Lung microvascular endothelial cell (primary cell): ENCODE measurements at places on chromosomes 6 and 20. TPM values are rescaled to one million over a fixed set of nuclear protein-coding genes. Genes with fewer than 3 reads are reported as not detected.

DNA sequence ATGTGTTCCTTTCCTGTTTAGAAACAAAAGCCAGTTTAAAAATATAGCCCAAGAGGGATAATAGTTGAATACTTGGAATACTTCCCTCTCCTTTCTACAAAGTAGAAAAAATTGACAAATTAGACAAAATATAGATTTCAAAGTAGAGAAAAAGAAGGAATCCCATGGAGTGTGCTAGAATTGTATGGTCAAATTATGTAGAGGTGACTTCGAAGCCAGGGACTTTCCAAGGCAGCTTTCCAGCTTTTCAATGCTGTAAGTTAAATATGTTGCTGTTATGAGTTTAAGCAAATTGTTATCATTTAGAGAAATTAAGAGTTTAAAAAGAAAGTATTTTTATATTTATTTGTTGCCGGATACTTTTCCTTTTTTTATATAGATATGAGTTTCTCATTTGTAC lies 415.5 kb upstream of the OPRM1 start:
- no peak for DNase-seq

DNA sequence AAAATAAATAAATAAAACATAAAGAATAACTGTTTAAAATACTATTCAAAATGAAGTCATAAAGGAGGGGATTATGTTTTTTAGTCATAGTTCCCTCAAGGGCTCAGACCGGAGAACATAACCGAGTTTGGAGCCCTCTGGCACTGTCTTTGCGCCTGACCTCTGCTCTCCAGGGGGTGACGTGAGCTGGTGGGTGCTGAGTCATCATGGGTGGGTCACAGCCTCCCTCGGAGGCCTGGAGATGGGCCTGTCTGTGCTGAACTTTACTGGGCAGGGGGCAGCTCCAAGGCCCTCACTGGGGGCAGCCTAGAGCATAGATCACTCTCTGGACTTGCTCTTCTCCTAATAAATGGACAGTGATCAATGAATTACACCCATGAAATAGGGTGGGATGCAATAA lies 3.1 kb upstream of the MAVS start:
- DNase-seq: peak; percentile 55

DNA sequence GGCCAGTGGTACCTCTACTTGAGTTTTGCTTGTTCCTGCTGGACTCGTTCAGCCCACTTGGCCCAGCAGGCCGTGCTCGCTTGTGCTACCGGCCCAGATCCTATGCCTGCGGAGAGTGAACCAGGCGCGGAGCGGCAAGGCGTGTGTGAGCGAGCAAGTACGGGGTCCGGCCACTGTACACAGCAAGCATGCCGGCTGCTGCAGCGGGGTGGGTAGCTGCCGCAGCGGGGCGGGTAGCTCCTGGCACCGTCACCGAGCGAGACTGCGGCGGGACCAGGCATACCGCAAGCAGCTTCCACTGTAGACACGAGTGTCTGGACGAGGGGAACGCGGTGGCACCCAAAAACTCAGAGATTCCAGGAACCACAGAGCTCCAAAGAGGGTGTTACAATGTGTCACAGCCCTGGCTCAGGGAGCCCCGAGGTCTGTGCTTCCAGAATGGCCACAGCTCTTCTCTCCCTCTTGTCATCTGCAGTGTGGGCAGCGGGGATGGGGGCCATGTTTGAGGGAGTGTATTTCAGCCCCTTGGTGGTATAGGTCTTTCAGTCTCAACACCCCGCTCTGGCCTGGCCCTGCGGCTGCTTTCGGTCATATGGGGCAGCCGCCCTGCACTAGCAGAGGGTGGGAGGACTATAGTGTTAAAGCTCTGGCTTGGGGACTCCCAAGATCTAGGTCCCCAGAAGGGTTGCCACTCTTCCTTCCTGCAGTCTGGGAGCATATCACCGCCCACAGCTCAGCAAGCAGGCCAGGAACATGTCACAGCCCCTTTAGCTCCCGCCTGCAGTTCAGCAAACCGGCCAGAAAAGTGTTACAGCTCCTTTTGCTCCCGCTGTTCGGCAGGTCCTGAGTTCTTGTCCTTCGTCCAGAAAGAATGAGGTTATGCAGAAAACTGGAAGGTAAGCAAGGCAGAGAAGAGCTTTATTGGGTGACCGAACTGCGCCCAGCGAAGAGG lies 6.1 kb upstream of the RWDD1 start:
- DNase-seq: no peak

GRCh38 chr6:86331919-86332318 lies 605.4 kb upstream of the HTR1E start:
- no peak for DNase-seq

The ZSCAN9 gene
- total RNA-seq: 6.5 and 10.1 TPM in 2 replicates

The TBX18 gene
- total RNA-seq: 2.0 and 4.4 TPM in 2 replicates
